Left ventricle myocardium inferior (tissue), 1 donor: ENCODE measurements at places on chromosomes 12 and 14. TPM values are rescaled to one million over a fixed set of nuclear protein-coding genes. Genes with fewer than 3 reads are reported as not detected.

DNA sequence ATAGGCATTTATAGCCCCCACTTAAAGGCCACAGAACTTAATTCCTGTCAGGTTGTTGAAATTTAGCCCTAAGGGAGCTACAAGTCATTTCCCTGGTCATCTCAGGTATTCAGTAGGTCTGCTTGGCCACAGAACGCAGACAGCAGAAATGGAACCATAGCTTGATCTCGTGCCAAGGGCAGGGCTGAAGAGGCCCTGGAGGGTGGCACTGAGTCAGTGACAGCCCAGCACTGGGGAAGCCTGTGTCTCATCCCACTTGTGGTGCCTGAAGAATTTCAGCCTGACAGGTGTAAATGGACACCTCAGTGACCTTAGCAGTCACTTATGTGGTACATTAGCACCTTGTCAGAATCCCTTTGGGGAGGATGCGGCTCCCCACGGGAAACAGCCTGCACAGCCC is 6.6 kb downstream of the PRKAB1 start:
- no peak for DNase-seq

DNA sequence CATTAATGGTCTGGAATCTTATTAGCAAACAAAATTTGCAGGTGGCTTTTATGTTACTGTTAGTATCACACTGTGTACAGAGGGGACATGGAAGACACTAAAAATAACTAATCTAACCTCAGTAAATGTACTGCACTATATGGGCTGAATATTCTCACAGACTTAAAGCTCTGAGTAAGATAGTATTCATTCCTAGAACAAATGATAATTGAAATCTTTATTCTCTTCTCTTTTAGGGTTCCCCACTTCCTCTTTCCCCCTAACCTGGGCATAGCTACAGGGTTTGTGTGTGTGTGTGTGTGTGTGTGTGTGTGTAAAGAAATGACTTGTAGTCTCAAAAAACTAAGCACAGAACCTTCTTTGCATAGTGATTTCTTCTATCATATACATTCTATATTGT is 21.4 kb upstream of the HECTD1 start:
- no peak for DNase-seq

- DNase-seq, result no peak
Observed at GRCh38 chr12:68904351-68904962, 28.5 kb downstream of the CPM start.

DNA sequence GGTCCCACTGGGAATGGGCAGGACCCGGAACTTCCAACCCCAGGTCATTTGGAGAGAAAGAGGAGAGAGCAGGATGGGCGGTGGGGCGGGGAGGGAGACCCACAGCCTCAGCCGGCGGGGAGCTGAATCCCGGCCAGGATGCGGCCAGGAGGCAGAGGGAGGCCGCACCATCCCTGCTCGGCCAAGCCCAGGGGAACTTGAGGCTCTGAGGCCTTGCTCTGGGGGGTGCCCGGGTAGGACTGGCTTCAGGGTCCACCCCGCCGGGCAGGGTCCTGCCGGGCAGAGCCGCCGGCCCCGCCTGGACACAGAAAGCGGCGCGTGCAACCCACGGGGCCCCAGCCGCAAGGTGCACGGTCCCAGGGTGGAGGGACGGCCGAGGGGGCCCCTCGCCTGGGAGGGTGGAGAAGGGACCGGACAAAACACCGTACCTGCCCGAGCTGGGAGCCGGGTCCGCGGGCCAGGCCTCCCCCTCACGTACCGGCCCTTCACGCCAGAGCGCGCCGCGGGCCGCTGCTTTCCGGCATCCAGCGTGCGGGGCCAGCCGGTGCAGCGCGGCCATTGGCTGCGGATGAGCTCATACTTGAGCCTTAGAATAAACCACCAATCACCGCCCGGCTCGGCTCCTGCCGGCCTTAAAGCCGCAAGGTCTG is at the start of gene RPS6KL1:
TSS of gene RPS6KL1 (minus strand) at position 509 of the 650 bp plus-strand sequence. CDS start 1,719 bp downstream, outside the sequence.
- DNase-seq, result peak; percentile 85

SERPINA1 gene
- total RNA-seq, result 4.4 TPM
